ENCODE measurements at places on chromosomes 1 and 21. TPM values are rescaled to one million over a fixed set of nuclear protein-coding genes. Genes with fewer than 3 reads are reported as not detected.

DNA sequence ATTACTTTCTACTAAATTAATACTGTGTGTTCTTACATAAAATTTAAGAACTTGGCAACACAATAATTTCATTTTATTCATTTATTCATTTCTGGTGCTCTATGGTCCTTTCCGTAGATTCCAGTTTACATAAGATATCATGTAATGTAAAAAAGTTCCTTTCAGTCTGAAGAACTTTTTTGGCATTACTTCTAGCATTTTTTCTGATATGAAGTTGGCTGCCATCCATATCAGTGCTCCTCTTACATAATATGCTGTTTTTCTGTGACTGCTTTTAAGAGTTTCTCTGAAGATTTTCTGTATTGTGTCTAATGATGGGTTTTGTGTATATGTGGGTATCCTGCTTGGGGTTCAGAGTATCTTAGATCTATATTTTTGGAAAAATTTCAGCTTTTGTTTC lies 34.8 kb downstream of the LIN9 start:
- H3K36me3 ChIP-seq: no peaks in the 10 kb centered on the region
- H3K4me3 ChIP-seq: no peak overlapping the region
- H3K4me1 ChIP-seq: no peaks in the 10 kb centered on the region
- H3K27me3 ChIP-seq: no peaks in the 10 kb centered on the region

DNA sequence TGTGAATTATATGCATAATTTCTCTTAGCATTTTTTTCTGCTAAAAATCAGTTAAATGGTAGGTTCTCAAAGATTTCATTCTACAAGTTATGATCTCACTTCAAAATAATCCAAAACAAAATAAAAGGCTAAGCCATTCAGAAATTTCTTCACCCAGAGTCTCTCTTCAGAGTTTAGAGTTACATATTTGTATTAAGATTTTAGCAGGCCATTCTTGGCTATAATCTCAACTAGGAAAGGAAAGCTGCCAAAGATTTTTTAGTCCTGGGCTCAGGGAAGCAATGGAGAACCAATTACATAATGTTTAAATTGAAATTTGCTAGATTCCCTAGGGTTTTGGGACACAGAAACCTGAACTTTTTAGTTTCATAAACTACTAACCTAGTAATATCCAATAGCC lies 245.0 kb downstream of the USH2A start:
- H3K36me3 ChIP-seq: no peaks in the 10 kb centered on the region
- no peaks in the 10 kb centered on the region for H3K4me1 ChIP-seq
- H3K27me3 ChIP-seq: no peaks in the 10 kb centered on the region
- no peak overlapping the region for H3K27ac ChIP-seq

DNA sequence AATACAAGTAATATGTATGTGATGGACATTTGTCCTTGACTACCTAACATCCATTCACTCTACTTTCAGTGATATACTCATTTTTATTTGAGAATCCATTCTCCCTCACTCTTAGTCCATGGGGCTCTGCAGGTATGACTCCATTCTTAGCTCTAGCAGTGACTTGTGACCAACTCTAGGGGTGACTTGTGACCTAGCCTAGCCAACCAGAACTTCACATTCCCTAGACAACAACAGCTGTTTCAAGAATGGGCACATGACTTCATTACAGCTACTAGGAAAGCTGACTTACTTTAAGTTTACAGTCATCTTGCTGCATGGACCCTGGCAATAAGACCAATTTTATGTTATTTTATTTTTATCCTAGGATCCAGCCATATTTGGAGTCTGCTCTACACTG lies 23.6 kb upstream of the DDX59 start:
- no peaks in the 10 kb centered on the region for H3K27me3 ChIP-seq
- no peak overlapping the region for H3K27ac ChIP-seq
- no peaks in the 10 kb centered on the region for H3K36me3 ChIP-seq
- no peak for DNase-seq
- H3K4me1 ChIP-seq: no peaks in the 10 kb centered on the region
- no peak overlapping the region for H3K4me3 ChIP-seq

- no peak for DNase-seq
- no peaks in the 10 kb centered on the region for H3K27me3 ChIP-seq
- no peaks in the 10 kb centered on the region for H3K36me3 ChIP-seq
- H3K4me3 ChIP-seq: no peak overlapping the region
- H3K4me1 ChIP-seq: peaks cover 16% of the 10 kb centered on the region
Measured at GRCh38 chr1:10696977-10697376, 99.5 kb downstream of the CASZ1 start.

ZNF684 gene
- total RNA-seq: 9.5 TPM

DNA sequence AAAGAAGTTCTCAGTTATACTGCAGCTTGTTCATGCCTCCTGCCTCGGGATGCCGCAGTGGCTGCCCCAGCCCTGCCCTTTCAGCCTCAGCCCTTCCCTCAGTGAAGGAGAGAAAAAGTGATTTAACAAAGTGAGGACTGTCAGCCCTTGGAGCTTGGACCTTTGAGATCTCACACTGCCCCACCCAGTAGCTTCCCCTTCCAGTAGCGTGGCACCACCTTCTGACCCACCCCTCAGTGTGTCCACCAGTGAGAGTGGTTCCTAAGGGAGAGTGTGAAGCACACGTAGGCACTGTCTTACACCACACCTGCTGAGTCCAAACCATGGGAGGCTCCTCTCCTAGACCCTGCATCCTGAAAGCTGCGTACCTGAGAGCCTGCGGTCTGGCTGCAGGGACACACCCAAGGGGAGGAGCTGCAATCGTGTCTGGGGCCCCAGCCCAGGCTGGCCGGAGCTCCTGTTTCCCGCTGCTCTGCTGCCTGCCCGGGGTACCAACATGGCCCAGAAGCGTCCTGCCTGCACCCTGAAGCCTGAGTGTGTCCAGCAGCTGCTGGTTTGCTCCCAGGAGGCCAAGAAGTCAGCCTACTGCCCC lies at the start of gene CDA:
CDA (plus strand) TSS at position 464 of the 592 bp plus-strand sequence; CDS start at position 497, 33 bp downstream.
- no peaks in the 10 kb centered on the region for H3K36me3 ChIP-seq
- no peaks in the 10 kb centered on the region for H3K27me3 ChIP-seq
- peak within 1 kb of the TSS; percentile 40 for H3K4me3 ChIP-seq

- H3K4me1 ChIP-seq: peaks cover 10% of the 10 kb centered on the region
- H3K27ac ChIP-seq: no peak overlapping the region
- peak; percentile 81 for DNase-seq
- no peaks in the 10 kb centered on the region for H3K27me3 ChIP-seq
- H3K36me3 ChIP-seq: no peaks in the 10 kb centered on the region
- peak overlapping the region; percentile 18 for H3K4me3 ChIP-seq
Measured at GRCh38 chr1:39268112-39268581, 63.7 kb downstream of the MACF1 start.

C1orf94 gene
- not detected for total RNA-seq

DNA sequence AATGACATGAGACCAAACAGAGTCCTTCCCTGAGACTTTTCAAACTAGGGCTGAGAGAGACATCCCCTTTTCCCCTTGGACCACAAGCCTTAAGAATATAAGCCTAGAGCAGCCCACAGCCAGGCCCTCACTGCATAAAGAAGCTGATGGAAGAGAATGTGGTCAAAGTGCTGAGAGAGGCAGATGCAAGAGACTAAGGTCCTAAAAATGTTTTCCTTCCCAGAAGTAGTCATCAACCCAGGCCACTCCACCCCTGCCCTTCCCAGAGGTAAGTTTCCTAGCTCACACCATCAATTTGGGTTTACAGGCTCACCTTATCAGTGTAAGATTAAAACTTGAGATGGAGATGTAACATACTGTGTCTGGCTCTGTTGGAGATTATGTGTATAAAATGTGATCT lies 58.2 kb downstream of the BCAR3 start:
- no peaks in the 10 kb centered on the region for H3K36me3 ChIP-seq
- H3K4me1 ChIP-seq: peaks cover 2% of the 10 kb centered on the region
- DNase-seq: no peak
- H3K4me3 ChIP-seq: no peak overlapping the region
- H3K27ac ChIP-seq: no peak overlapping the region

SPRR2G gene
- not detected for total RNA-seq

DNA sequence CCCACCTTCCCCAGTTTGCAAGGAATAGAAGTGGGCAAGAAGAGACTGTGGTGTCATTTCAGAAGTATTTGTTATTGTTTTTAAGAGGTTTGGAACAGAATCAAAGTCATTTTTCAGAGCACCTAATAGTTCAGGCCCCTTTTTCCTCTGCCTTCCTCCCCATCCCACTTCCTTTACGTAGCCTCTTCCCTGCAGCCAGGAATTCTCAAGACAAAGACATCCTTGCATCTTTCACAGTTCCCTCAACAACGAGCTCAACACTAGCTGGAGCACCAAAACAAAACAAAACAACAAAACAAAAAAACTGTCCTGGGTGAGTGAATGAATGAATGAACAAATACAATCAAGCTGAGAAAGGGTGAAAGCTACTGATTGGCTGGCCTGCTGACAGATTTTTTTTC lies 7.0 kb downstream of the PALMD start:
- H3K4me3 ChIP-seq: no peak overlapping the region
- H3K27ac ChIP-seq: no peak overlapping the region
- no peaks in the 10 kb centered on the region for H3K36me3 ChIP-seq
- no peaks in the 10 kb centered on the region for H3K27me3 ChIP-seq
- peaks cover 8% of the 10 kb centered on the region for H3K4me1 ChIP-seq
- no peak for DNase-seq

DNA sequence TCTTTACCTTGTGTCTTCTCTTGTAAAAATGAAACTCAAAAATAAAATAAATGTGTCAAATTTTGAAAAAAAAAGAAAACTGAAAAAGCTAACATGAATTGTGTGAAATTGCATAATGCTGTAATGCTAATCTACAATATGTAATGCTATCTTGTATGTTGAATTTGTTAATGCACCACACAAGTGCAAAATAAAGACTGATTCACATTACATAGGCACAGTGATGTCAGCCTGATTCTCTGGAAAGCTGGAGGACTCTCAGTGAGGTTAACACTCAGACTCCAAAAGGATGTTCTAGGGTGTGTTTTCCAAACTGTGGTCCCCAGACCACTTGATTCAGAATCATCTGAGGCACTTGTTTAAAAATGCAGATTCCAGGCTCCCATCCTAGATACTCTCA lies 25.6 kb downstream of the SYT11 start:
- DNase-seq: no peak
- H3K27me3 ChIP-seq: no peaks in the 10 kb centered on the region
- no peak overlapping the region for H3K4me3 ChIP-seq

All from kidney (tissue), 22 donors.